Umbilical cord (tissue), 2 donors: ENCODE measurements at places on chromosomes 16 and 17.

- DNase-seq = no peak
Observed at GRCh38 chr17:1558401-1558800, 4.2 kb downstream of the PITPNA start.

DNA sequence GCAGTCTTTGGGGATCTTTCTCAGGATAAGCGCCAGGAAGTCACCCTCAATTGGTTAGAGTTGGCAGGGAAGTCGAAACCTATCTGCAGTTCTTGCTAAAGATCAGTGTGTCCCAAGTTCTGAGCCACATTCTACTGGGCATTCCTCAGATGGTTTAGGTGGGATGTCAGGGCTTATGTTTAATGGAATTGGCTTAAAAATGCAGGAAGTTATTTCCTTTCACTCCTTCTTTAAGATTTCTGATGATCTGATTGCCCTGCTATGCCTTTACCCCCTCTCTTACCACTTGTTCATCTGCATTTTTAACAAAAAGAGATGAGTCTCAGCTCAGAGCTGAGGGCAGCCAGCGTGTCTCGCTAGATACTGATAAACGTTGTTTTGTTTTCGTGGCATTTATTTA is 30.8 kb downstream of the FOXL1 start:
- peak; percentile 45 for DNase-seq

DNA sequence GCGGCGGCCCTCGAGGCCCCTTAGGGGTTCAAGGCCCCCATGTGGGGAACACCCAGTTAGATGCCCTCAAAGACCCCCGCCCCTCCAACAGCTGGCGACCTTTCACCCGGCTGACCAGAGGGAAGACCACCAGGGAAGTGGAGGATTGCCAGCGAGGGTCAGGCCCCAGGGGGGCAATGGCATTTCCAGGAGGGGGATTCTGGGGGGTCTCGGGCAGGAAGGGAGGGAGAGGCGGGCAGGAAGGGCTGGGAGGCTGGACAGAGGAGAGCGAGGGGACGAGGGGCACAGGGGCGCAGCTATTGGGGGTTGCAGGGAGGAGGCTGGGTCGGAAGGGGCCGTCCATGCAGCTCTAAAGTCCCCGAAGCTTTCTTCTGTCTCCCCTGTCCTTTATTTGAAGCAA is 139.5 kb downstream of the C16orf95 start:
- no peak for DNase-seq

- peak; percentile 46 for DNase-seq
Observed at GRCh38 chr17:76585649-76586593, at the start of gene ST6GALNAC2. Gene ST6GALNAC2 (minus strand): TSS chr17:76585860. CDS start chr17:76585808, 52 bp downstream.

GRCh38 chr16:64182985-64183384 is 938.9 kb downstream of the CDH11 start:
- no peak for DNase-seq

DNA sequence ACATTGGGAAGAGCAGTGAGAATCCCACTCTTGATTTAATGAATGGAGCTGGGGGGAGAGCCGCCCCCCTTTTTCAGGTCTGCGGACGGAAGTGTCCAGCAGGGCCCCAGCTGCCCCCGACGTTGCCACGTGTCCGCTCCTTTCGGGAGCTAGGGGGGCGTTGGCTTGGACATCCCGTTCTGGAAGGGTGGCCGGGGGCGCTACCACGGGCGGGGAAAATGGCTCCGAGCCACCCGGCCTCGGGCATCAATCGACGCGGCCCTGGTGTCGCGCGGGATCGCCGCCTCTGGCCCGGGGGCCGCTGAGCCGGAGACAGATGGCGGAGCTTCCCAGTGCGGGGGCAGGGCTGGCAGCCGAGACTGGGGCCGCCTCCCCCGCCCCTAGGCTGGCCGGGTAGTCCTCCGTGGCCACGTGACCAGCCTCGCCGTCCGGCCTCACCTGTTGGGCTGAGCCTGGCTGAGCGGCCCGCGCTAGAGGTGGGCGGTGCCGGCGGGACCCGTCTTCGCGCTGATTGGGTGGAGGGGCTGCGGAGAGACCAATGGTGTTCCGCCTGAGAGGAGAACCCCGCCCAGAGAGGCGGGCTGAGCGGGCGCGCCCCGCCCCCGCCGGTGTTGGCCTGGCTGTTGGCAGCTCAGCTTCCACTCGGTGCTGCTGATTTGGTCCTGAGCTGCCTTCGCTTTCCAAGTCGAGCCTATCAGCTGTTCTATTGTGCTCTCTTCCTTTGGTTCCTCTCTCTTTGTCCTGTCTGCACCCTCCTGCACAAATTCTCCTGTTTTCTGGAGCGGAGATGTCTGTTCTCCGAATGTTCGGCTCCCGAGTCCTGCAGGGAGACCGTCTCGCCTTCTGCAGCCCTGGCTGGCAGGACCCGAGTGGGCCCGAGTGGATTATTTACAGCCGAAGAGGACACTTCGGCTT is 8.3 kb downstream of the HS3ST3B1 start:
- DNase-seq = peak; percentile 87

DNA sequence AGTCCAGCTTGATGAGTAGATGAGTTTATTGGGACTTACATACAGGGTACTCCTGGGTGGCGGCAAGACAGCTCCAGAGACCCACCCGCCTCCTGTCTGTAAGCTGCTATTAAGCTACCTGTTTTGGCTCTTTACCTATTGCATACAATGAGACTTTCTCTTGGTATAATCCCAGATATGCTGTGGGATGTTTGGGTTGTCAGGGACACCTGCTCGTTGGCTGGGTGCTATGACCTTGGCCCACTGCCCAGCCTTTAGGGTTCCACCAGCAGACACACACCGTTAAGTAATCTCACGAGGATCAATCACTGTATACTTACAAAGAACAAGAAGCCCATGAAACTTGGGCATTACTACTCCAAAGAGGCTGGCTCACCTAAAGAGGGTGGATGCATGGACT is 116.4 kb downstream of the NPIPB5 start:
- DNase-seq = no peak

GRCh38 chr16:49789616-49790015 is 66.3 kb downstream of the ZNF423 start:
- peak; percentile 70 for DNase-seq

DNA sequence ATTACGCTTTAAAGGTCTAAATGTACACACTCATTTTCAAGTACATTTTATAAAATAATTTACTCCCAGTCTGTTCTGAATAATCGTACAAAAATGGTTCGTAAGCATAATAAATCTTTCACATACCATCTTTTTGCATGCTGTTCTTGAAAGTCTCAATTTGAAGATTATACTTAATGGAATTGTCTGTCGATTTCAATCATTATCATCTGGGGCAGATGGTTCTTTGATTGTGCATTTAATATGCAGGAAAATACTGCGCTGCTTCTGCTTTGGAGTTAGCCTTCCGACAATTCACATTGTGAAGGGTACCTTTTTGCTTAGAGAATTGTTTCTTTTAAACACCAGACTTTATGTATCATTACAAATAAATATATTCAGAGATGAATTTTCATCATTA is 262.8 kb downstream of the ABCC12 start:
- DNase-seq = no peak

- DNase-seq = no peak
Observed at GRCh38 chr16:11224096-11224893, 31.7 kb downstream of the SOCS1 start.

DNA sequence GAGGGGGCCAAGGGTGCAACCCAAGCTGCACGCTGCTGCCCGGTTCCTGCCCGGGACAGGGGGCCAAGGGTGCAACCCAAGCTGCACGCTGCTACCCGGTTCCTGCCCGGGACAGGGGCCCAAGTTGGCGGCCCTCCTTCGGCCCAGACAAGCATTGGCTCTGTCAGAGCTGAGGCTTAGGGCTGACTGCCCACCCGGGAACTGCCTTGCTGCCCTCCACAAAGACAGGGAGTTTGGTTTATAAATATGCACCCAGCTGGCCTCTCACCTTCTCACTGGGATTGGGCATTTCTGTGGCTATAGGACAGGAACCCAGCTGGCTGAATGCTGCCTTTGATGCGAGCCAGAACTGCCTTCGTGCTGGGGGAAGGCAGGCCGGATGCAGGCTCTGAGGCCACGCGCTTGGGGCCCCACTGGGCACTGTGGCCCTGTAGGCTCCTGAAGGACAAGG is 105.7 kb downstream of the IRX5 start:
- DNase-seq = no peak

DNA sequence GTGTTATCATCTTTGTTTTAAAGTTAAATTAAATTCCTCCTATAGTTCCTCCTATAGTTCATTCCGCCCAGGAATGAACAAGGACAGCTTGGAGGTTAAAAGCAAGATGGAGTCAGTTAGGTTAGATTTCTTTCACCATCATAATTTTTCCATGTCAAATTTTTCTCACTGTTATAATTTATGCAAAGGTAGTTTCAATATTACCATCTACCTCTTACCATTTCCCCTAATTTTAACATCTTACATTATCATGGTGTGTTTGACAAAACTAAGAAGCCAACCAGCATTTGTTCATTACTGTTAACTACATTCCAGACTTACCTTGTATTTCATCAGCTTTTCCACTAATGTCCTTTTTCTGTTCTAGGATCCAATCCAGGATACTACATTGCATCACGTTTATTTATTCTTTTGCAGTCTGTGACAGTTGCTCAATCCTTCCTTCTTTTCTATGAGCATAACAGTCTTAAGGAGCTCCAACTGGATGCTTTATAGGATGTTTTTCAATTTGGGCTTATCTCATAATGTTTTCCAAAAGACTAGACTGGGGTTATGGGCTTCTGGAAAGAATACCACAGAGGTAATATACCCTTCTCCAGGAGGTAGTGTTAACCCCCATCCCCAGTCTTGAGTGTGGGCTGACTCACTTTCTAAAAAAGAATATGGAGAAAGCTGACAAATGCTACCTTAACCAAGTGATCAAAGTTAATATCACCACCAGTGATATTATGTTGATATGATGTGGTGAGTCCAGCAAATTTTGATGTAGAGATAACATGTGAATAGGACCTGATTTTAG is 158.5 kb downstream of the PPM1E start:
- peak; percentile 1 for DNase-seq

DNA sequence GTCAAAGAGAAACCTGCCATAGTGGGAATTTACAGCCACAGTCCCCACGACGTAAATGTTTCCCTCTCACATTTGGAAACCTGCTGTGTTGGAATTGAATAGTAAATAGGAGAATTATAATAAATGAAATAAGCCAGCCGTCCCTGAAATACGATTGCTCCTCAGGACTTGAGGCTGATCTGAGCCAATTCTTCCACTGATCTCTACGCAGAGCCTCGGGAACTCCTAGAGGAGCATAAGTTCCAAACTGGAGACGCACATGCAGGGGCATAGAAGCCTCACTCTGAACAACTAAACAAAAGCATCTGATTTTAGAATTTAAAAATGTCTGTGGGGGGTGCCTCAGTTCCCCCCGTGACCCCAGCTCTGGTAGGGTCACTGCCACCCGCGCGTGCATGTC is 10.2 kb upstream of the TEX19 start:
- no peak for DNase-seq

DNA sequence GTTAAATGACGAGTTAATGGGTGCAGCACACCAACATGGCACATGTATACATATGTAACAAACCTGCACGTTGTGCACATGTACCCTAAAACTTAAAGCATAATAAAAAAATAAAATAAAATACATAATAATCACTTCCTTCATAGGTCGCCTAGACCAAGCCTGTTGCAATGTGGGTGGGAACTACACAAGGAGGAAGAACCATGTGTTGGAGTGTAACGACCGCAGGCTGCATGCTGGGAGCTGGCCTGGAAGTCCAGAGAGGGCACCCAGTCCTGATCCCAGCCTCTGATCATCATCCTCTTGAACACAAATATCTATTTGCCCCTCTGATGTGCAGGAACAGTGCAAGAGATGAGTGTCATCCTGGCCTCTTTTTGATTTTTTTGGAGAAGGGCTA is 224.7 kb upstream of the ASIC2 start:
- DNase-seq = no peak

GRCh38 chr16:49307176-49307575 is 25.5 kb upstream of the CBLN1 start:
- no peak for DNase-seq

GRCh38 chr16:58345574-58346354 is 46.5 kb upstream of the GINS3 start:
- DNase-seq = no peak

DNA sequence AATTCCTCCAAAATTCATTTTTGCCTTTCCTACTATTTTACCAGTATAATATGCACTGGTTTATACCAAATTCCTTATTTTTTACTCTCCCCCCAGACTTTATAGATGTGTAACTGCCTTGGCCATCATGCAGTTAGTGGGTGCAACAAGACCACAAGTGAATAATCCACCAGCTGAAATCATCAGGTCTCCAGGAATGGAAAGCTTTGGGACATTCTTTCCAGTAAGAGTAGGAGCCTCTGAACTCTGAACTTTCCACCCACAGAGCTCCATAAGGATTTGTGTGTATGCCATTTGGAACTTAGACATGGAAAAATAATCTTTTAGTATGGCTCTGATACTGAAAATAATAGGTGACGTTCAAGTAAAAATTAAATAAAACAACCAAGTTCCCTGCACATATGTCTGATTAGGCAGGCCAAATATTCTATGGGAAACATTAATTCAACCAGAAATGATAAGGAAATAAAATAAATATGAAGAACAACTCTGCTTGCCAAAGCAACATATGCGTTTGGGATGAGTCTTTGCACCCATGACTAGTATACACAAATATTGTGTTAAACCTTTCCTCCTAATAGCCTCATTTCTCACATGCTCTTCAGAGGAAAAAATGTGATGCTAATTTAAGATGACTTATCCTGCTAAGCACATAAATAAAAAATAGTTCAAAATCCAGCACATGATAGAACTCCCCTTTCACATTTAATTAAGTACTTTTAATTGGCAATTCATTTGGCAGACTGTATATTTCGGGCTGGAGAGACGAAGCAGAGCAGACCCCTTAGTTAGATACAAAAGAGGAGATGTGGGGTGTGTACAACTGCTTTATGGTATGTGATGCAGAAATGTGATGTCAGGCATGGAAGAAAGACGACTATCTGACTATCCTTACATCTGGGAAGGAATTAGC is 11.6 kb upstream of the LYRM9 start:
- no peak for DNase-seq

DNA sequence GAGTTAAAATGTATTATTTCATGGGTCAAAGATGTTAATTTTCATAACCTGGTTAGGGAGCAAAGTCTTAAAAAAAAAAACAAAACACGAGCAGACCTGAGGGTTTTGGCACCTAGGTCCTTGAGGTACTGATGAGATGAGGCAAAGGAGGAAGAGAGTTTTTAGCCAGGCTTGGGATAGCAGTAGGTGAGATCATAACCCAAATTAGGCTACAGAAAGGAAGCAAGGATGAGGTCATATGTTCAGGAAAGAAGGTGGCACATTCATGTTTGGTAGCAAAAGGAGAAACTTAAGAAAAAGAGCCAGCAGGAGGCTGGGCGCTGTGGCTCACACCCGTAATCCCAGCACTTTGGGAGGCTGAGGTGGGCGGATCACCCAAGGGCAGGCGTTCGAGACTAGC is 2.8 kb downstream of the ATXN1L start:
- DNase-seq = no peak

DNA sequence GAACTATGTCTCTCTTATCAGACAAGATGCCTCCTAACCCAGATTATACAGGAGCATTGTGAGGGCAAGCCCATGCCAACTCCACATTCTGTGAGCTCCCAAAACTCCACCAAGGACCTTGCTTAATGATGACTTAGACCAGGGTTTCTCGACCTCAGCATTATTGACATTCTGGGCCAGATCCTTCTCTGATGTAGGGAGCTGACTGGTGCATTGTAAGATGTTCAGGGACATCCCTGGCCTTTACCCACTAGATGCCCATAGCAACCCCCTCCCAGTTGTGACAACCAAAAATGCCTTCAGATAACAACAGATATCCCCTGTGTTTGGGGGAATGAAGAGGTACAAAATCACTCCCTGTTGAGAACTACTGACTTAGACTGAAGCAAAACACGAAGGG is 43.6 kb downstream of the HOXB1 start:
- no peak for DNase-seq

- DNase-seq = no peak
Observed at GRCh38 chr16:83966153-83966696, 1.8 kb upstream of the NECAB2 start.

GRCh38 chr17:73976676-73977521 is 226.6 kb upstream of the RPL38 start:
- peak; percentile 23 for DNase-seq
